Fibroblast of skin of right quadriceps (primary cell): ENCODE measurements at places on chromosomes 1 and 21.
A peak's percentile ranks its signal among the peaks of the same experiment; 100 is the strongest.

DNA sequence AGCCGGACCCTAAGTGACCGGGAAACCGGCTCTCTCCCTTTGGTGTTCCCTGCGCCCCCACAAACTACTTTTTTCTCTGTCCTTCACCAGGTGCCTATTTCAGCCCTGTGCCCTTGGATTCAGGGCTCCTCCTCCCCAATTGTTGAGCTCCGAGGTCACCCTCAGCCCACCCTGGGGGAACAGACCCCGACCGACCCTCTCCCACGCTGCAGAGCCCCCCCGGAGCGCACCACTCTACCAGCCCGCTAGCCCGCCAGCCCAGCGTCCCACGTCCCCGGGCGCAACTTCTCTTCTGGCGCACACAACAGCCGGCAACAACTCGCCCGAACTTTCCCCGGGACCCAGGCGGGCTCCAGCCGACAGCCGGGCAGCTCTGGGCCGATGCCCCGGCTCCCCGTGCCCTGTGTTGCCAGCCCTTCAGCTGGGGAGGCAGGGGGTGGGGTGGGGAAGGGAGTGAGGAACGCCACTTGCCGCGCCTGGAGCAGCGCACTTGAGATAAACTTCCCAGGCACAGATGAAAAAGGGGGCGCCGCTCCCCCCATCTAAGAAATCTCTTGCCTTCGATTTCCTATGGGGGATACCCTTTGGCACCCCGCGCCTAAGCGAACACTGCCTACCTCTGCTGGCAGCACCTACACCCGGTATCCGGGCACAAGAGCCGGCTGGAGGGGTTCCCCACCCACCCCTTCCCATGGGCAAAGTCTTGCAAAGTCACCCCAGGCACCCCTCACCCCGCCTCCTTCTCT, 997 bp downstream of the CASZ1 start:
- no peak for DNase-seq

- no peak for DNase-seq
Observed at GRCh38 chr1:10440305-10440704, 9.5 kb upstream of the CORT start.

GRCh38 chr1:116769994-116770393, 15.8 kb downstream of the CD2 start:
- no peak for DNase-seq

- no peak for DNase-seq
Observed at GRCh38 chr1:93556291-93556690, 108.4 kb downstream of the FNBP1L start.

- DNase-seq = no peak
Observed at GRCh38 chr1:247434005-247434404, 18.0 kb downstream of the NLRP3 start.

DNA sequence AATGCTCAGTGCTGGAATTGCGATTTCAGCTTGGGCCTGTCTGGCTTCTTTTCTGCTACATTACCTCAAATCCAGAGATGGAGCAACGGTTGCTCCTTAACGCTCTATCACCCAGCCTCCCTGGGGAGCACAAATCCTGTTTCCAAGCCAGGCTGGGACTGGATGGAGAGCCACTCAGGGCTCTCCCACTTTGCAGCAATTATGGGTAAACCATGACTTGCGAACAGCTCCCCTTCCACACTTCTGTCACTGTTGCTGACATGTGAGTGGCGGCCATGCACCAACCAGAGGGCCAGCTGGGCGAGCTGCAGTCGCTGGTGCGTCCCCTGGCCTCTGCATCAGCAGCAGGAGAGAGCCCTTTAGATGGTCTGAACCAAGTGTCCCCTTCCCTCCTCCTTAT, 65.1 kb upstream of the RAB4A start:
- DNase-seq = no peak

DNA sequence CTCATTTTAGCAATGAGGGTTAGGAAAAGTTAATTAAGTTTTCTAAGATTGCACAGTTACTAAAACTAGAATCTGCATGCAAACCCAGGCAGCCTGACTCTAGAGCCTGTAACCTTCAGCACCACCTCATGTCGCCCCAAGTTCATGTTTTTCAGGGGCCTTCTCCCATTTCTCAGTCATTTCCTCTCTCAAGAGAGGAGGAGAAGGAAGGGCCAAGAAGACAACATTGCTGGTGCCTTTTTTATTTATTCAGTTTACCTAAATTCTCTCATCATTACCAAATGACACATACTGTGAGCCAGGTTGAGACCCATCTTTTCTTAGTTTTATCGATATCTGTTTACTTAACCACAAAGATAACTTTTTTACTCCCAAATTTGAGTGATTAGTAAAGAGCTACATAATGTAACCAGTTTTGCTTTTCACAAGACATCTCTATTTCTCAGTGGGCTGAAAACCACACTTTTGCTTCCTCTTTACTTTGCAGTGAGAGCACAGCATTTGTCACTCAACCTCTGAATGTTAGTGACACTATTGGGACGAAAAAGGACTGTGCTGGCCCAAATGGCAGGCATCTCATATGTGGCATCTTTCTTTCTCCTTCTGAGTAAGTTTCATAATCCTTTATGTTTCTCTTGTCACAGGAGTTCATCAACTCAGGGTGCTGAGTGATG, at the start of gene CD101:
Gene CD101 (plus strand): TSS at position 507 of the 674 bp plus-strand sequence. CDS start 58 bp downstream, at position 565.
- no peak for DNase-seq

DNA sequence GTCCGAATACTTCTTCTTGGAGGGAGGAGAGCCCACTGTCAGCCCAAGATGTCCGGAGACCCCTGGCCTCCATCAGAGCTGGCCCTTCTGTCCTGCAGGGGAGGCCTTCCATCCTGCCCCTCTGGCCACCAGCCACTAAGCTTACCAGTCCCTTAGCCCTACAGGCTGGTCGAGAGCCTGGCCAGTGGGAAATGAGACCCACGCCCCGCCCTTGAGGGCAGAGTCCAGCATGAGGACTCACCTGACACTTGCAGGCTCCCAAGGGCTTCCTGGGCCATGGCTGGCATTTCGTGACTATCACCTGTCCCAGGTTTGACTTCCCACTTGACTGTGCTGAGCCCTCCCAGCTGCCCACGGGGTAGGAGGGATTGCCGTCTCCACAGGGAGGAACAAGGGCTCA, 361.8 kb upstream of the VAMP3 start:
- DNase-seq = no peak

GRCh38 chr1:7334475-7335035, 436.5 kb upstream of the VAMP3 start:
- peak; percentile 56 for DNase-seq

GRCh38 chr1:240210026-240210425, 118.3 kb downstream of the FMN2 start:
- DNase-seq = peak; percentile 46

DNA sequence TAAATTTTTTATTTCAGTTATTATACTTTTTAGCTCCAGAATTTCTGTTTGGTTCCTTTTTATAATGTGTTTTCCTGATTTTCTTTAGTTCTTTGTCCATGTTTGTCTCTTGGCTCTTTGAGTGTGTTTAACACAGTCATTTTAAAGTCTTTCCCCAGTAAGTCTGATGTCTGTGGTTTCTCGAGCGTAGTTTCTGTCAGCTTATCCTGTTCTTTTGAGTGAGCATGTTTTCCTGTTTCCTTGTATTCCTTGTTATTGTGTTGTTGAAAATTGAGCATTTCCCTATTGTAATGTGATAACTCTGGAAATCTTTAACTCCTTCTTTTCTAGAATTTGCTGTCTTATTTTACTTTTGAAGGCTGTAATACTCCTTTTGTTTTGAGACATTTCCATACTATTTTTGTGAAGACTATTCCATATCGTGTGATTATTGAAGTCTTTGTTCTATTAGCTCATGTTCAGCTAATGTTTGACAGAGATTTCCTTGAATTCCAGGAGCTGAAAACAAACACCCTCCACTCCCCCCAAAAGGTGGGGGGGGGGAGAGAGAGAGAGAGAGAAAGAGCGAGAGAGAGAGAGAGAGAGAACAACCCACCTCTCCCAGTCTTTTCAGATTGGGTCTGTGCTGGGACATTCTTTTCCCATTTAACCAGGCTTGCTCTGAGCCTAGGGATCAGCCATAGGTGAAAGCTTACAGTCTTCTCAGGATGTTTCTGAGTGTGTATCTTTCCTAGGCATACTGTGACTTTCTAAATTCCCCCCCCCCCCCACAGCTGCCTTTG, 38.3 kb downstream of the SDCCAG8 start:
- no peak for DNase-seq

- no peak for DNase-seq
Observed at GRCh38 chr1:229875086-229875485, 192.0 kb upstream of the GALNT2 start.

DNA sequence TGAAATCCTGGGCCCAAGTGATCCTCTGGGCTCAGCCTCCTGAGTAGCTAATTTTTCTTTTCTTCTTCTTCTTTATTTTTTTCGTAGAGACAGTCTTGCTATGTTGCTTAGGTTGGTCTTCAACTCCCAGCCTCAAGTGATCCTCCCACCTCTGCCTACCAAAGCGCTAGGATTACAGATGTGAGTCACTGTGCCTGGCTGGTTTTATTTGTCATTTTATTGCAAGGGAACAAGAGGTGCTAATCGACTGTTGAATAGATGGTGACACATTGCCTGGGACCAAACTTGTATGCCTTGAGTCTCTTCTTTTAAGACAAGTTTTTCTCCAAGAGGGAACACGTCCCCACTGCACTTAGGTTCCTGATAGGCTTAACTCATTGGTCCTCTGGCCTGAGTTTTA, 20.0 kb upstream of the KLHDC8A start:
- peak; percentile 26 for DNase-seq

- peak; percentile 5 for DNase-seq
Observed at GRCh38 chr1:3695326-3696217, 43.3 kb downstream of the TP73 start.

- DNase-seq = no peak
Observed at GRCh38 chr1:208509072-208509471, 264.9 kb upstream of the PLXNA2 start.

- DNase-seq = no peak
Observed at GRCh38 chr1:183602510-183602909, 12.3 kb upstream of the NCF2 start.

- peak; percentile 21 for DNase-seq
Observed at GRCh38 chr1:217026531-217026930, 303.3 kb upstream of the ESRRG start.

GRCh38 chr1:211066781-211067384, 67.1 kb downstream of the KCNH1 start:
- DNase-seq = no peak

DNA sequence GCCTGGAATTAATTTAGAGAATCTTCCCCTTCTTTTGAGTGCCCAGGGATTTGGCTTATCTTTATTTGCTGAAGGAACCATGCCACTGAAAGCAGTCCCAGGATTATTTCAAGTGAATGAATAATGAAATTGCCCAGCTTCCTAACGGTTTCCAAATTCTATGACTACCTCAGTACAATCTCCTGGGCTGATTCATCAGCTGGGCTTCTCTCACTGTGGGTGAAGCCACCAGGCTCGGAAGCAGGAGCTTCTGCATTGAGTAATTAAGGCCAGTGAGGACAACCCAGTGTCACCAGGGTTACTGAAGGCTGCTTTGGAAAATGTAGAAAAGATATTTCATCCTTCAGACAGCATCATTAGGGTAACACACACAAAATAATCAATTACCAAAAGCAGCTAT, 169.8 kb downstream of the DAB1 start:
- DNase-seq = peak; percentile 72

DNA sequence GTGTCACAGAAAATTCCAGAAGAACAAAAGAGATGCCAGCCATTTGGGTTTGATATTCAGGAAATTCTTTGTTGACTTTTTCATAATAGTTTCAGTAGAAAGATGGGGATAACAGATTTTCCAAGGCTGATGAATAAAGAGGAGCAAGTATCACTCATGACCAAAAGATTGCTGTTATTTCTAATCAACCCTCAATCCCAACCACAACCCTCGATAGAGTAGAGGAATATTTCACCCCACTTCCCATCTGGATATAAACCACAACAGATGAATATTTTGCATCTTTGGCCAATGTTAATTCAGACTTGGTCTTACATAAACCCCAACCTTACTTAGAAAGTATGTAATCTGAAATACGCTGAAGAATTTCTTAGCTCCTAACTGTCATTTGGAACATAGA, 232.4 kb downstream of the SEC16B start:
- DNase-seq = no peak

GRCh38 chr1:204042516-204042915, 30.4 kb upstream of the SOX13 start:
- no peak for DNase-seq

- DNase-seq = no peak
Observed at GRCh38 chr21:18477043-18477442, 73.5 kb upstream of the TMPRSS15 start.

DNA sequence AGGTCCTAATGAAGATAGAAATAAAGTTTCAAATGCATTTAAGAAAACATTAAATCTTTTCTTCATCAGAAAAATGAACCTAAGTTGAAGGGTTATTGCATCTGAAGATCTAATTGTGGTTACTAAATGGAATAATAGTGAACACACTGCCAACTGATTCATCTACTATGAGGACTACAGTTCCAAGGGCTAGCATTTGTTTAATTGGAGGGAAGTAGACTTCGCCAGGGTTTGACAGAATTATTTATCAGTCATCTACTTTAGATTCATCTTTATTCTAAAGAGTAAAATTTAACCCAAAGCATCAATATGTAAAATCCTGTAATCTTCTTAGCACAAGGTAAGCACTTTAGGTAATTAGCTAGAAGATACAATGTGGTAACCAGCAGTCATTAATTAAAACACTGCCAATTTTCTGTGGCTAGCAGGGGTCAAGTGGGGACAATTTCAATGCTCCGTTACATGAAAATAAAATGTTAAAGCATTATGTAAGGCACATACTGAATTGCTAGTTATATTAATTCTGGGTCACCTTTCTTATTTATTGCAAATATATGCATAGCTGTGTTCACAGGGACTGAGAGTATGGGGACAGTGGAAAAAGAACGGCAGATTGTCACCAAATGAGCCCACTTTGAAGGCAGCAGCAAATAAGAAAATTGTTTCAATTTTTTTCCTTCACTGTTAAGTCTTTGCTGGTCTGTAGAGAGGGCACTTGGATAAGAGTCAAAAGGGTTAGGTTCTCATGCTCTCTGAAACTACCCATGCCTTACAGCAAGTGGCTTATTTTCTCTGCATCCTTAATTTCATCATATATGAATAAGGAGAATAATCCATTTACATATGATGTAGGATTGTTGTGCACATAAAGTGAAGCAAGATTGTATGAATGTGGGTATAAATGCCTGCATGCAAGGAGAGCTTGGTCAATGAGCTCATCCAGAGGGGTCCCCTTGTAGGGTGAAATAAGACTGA, 416.0 kb downstream of the PCP4 start:
- DNase-seq = no peak

- no peak for DNase-seq
Observed at GRCh38 chr1:205988585-205988995, 14.6 kb downstream of the RAB7B start.

GRCh38 chr1:23013657-23014056, 2.0 kb downstream of the TEX46 start:
- no peak for DNase-seq

- no peak for DNase-seq
Observed at GRCh38 chr1:193402977-193403376, 216.6 kb upstream of the B3GALT2 start.

- DNase-seq = peak; percentile 58
Observed at GRCh38 chr1:6898974-6899539, 113.8 kb downstream of the CAMTA1 start.

DNA sequence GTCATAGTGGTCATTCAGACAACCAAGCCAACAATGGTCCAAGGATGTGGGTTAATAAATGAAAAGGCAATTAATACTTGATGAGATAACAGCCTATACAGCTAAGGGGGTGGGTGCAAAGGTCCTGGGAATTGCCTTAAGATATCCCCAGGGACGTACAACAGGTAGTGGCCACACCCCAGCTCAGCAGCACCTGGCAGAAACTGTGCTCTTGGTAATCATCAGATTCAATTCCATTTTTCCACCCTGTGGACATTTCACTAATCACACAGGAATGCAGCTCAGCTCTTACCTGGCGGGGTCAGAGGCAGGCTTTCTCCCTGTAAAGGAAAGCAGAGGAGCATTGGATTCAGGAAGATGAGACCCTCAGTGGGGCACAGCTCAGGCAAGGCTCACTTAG, 32.9 kb downstream of the FCRL5 start:
- no peak for DNase-seq
